ENCODE measurements at places on chromosomes 5 and 9.

GRCh38 chr9:34493972-34494535, 28.7 kb downstream of the ENHO start:
- peak; percentile 59 for DNase-seq

- DNase-seq = no peak
These were observed 133.1 kb upstream of the FBXL7 start for GRCh38 chr5:15366676-15367391.

- peak; percentile 82 for DNase-seq
These were observed 6.4 kb downstream of the SLC34A1 start for GRCh38 chr5:177390363-177391300.

DNA sequence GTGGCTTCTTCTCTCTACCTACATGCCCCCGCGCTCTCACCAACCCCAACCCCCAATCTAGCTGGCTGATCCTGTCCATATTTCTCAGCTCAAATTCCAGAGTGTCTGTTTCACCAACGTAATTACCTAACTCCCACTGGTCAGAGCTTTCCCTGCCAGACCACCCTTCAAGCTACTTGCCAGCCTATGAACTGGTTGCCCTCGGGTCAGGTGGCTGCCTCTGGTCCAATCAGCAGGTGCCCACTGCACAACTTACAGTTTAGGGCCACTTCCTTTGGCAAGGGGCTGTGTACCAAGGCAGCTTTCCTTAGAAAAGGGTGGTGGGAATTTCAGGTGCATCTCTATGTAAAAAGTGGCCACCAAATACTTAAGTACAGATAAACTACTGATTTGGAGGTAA, 92.2 kb upstream of the SLC30A5 start:
- DNase-seq = no peak

DNA sequence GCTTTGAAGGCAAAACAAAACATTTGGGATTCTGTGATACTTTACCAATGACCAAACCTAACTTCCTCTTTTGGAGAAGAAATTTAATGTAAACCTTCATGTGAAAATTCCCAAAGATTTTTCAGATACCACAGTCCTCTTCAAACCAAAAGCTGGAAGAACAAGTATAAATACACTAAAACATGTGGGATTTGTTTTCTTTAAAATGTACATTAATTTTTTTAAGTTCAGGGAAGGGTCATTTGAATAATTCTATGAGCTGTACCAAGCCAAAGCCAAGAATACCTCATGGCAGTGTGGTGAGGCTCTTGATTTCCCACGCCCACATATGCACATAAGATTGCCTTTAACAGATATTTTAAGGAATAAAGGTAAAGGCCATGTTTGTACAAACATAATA, 28.4 kb upstream of the ITGA1 start:
- no peak for DNase-seq

DNA sequence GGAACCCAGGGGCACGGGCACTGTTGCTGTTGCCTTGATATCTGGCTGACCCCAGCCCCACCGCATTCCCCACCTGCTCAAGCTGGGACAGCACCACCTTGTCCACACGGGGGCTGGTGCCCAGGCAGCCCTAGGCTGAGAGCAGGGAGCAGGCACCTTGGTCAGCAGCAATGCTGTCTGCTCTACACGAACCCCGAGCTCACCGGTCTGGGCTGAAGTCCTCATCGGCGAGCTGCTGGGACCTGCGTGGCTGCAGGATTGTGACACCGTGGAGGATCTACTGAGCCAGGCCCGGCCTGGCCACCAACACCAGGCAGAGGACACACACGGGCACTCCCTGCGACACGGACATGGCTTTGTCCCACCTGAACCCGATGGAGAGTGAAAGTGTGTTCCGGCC, 78.1 kb downstream of the KCNT1 start:
- DNase-seq = no peak

DNA sequence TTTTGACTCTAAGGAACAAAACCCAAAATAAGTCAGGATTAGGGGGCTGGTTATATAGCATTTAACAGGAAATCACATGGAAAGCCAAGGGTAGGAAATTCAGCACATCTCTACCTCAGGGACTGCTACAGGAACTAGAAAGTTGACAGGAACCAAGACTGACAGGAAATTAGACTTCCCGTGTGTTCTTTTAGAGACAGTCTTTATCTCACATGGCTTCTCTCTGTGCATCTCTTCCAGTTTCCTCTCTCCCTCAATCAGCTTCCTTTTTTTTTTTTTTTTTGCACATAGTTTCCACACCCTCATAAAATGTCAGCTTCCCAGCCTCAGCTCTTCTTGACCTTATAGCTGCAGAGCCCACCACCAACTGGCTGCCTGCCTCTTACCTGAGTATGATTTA, 4.8 kb downstream of the RECK start:
- no peak for DNase-seq

GRCh38 chr5:95670568-95670967, 12.2 kb downstream of the SPATA9 start:
- DNase-seq = no peak

DNA sequence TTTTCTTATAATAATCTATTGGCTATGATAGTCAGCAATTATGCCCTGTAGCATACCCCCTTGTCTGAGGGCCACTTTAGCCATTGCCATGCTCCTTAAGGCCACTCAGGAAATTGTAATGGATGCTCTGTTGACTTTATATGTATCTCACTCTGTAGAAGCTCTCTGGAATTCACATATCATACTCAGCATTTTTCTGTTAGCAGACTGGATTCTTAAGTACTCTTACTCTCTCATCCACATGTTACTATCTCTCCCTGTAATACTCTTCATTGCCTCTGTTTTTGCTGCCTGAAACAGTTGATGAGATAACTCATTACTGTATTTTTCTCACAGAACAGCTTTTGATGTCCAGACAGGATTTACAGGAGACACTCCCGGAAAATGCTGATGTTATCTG, 24.2 kb downstream of the TMEM232 start:
- no peak for DNase-seq

Measured in adrenal gland (tissue), 19 donors.